ENCODE measurements at places on chromosomes 3 and 15.

- no peak for DNase-seq
Measured at GRCh38 chr3:196559826-196560225, 8.5 kb downstream of the WDR53 start.

DNA sequence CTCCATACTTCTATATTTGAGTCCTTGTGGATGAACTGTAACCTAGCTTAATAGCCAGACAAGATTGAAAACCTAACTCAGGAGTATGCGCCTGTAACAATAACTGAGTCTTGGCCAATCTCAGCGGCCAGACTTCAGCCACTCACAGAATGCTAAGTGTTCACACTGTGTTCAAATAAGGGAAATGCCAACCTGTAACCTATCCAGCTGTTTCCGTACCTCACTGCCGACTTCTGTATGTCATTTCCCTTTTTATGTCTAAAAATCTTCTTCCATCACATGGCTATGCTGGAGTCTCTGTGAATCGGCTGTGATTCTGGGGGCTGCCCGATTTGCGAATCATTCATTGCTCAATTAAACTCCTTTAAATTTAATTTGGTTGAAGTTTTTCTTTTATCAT lies 169.2 kb downstream of the NFKBIZ start:
- no peak for DNase-seq

- no peak for DNase-seq
Measured at GRCh38 chr15:88178631-88179030, 77.9 kb downstream of the NTRK3 start.

GRCh38 chr3:13086531-13086981 lies 13.3 kb upstream of the IQSEC1 start:
- DNase-seq = no peak

GRCh38 chr3:167078070-167078622 lies 302.0 kb downstream of the ZBBX start:
- no peak for DNase-seq

DNA sequence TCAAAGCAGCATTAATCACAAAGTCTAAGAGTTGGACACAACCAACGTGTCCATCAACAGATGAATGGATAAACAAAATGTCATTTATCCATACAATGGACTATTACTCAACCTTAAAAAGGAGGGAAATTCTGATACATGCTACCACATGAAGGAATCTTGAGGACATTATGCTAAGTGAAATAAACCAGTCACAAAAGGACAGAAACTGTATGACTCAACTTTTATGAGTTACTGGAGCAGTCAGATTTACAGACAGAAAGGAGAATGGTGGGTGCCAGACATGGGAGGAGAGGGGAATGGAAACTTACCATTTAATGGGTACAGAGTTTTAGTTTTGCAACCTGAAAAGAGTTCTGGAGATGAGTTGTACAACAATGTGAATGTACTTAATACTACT lies 43.0 kb upstream of the SEC13 start:
- no peak for DNase-seq

- DNase-seq = no peak
Measured at GRCh38 chr3:123499322-123499721, 50.4 kb upstream of the ADCY5 start.

DNA sequence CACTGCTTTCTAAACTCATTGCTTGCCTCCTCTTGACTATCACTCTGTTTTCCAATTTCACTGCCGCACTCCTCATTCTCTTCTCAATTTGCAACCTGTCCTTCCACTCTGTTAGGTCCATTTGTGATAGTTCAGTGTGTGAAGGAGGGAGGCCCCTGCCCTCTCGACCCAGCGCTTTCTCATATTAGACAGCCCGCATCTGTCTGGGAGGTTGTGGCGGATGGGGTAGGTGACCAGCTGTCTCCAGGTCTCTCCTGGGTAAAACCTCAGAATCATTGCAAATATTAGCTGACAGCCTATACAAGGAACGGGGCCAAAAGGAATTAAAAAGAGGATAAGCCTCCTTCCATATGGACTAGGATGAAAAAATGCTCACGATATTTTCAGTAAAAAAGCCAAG lies 358.3 kb downstream of the SHQ1 start:
- DNase-seq = no peak

GRCh38 chr3:81043660-81044199 lies 717.7 kb downstream of the GBE1 start:
- no peak for DNase-seq

DNA sequence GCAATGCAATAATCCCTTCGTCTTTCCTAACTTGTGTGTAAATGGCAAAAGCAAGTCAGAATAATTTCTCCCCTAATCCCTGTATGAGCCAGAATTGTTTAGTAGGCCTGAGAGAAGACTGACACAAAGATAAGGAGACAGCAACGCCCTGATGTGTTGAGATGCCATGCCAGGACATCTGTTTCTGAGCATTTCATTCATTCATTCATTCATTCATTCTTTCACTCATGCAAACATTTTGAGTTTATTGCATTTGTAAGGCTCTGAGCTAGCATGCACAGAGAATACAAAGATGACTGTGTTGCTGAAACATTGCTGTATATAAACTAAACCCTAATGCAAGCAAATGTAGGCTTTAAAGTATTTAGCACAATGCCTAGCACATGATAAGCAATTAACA lies 127.4 kb downstream of the TMCC1 start:
- DNase-seq = no peak

GRCh38 chr3:13041113-13041776 lies 32.0 kb downstream of the IQSEC1 start:
- no peak for DNase-seq

DNA sequence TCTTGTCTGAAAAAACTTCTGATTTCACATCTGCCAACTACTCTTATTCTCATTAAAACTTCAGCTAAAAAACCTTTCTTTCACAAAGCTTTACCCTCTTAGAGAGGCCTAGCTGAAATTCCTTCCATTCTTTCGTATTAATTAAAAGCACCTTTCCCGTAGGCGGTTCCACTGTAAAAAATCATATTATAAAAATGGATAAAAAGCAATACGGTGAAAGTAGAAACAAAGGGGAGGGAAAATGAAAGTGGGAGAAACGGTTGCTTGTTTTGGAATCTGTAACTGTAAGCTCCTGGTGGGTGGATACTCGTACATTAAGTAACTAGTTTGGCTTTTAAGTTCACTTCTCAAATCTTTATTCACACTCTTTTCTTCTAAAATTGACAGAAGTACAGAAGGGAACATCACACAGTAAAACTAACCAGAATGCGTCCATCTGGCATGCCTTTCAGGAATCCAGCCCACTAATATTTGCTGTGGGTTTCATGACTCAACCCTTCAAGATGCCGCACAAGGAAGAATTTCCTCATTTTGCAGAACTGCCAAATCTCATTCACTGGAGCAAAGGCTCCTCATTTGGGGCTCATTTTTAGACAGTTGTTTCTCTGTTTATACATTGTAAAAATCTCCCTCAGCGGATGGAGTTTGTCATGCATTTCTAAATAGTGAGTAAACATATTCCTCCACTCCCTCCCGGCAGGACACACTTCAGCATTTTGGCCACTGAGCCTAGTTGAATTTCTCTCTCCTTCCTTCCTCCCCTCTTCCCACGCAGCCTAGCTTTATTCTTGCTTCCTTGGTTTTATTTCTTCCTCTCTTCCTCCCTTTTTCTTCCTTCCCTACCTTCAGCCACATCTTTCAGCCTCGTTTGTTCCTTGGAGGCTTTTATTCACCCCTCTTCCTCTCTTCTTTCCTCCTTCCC lies 419.5 kb upstream of the NAALADL2 start:
- no peak for DNase-seq
